Muscle of leg (tissue), 16 donors: ENCODE measurements at places on chromosomes 11 and 22. TPM values are rescaled to one million over a fixed set of nuclear protein-coding genes. Genes with fewer than 3 reads are reported as not detected.

Gene GSTT4
- not detected for polyA plus RNA-seq

Gene HEPHL1
- polyA plus RNA-seq, result not detected

Gene LRRC32
- 28.4 TPM for polyA plus RNA-seq

Gene GAL3ST3
- polyA plus RNA-seq, result 0.40 TPM

Gene OR8G1
- polyA plus RNA-seq, result not detected

Gene CNGA4
- polyA plus RNA-seq, result 0.43 TPM

Gene COMMD9
- polyA plus RNA-seq, result 46.4 TPM

Gene FTH1
- polyA plus RNA-seq, result 1,577 TPM

Gene FAR1
- 46.7 TPM for polyA plus RNA-seq

Gene CRYBA4
- not detected for polyA plus RNA-seq

Gene KCNQ1OT1
- 0.45 TPM for polyA plus RNA-seq

Gene PYGM
- polyA plus RNA-seq, result 140 TPM

Gene OR6M1
- polyA plus RNA-seq, result not detected

Gene OMP
- polyA plus RNA-seq, result not detected

Gene ROBO3
- 25.9 TPM for polyA plus RNA-seq

Gene KLHDC7B
- polyA plus RNA-seq, result 0.06 TPM

Gene FGF4
- 14.6 TPM for polyA plus RNA-seq

Gene HDHD5
- 47.5 TPM for polyA plus RNA-seq
